Activated CD4-positive, alpha-beta T cell treated with anti-CD3 and anti-CD28 coated beads, Interleukin-2, amount 10 ng/mL, durations not matched to agents 24 days and 14 days (primary cell): ENCODE measurements at places on chromosomes 12 and 14.
A peak's percentile ranks its signal among the peaks of the same experiment; 100 is the strongest.

DNA sequence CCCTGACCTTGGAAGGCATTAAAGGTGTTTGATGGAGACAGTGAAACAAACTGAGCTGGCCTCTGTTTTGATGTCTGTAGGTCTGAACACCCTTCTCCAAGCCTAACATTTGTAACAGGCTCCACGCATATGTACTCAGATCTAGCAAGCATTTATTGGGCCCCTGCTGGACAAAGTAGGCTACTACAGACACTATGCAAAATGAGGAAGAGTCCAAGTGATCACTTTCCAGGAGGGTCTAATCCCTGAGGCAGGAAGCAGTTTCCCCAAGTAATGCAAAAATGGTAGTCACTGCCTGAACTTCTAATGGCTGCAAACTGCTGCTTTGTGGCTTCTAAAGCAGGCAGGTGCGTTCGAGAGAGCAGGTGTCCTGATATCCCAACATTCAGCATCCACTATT, 405.8 kb downstream of the MED13L start:
- no peak for DNase-seq

DNA sequence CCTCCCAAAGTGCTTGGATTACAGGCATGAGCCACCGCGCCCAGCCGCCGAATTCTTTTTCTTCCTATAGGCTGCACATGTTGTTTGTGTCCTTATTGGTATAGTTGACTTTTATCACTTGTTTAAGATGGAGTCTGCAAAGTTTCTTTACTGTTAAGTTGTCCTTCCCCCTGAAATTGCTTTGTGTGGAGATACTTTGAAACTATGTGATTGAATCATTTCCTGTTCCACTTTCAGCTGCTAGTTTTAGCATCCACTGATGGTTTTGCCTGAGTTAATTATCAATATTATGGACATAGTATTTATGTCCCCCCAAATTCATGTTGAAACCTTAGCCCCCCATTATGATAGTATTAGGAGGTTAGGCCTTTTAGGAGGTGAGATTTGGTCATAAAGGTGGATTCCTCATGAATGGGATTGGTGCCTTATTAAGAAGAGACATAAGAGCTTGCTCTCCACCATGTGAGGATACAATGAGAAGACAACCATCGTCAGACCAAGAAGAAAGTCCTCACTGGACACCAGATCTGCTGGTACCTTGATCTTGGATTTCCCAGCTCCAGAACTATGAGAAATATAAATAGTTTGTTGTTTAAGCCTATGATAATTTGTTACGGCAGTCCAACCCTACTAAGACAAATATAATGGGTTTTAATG, 34.9 kb downstream of the PPHLN1 start:
- no peak for DNase-seq

DNA sequence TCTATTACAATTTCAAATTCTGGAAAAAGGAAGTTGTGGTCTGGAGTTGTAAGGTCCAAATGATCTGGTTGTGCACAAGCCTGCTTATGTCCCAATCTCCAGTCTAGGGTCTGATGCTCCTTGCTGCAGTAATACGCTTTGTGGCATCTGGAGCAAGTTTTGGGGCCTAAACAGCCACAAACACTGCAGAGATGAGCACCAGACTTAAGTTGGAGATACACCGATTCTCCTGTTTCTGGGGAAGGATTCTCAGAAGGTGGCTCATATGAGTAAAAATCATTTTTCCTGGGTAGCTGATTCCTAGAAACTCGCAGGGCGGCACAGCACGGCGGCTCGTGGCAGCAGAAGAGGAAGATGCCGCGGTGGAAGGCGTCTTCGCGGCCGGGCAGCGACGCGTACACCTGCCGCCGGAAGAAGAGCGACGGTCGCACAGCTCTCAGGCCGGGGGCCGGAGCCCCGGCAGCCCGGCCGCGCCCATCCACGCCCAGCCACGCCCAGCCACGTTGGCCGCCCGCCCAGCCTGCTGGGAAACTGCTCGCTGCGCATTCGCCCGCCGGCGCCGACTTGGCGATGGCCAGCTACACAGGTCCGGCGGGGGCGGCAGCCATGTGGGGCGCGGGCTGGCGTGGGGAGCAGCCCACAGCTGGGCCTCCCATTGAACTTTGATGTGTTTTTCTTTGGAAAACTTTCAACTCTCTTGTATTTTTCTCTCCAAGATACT, 129.0 kb downstream of the ASCL4 start:
- peak; percentile 87 for DNase-seq

DNA sequence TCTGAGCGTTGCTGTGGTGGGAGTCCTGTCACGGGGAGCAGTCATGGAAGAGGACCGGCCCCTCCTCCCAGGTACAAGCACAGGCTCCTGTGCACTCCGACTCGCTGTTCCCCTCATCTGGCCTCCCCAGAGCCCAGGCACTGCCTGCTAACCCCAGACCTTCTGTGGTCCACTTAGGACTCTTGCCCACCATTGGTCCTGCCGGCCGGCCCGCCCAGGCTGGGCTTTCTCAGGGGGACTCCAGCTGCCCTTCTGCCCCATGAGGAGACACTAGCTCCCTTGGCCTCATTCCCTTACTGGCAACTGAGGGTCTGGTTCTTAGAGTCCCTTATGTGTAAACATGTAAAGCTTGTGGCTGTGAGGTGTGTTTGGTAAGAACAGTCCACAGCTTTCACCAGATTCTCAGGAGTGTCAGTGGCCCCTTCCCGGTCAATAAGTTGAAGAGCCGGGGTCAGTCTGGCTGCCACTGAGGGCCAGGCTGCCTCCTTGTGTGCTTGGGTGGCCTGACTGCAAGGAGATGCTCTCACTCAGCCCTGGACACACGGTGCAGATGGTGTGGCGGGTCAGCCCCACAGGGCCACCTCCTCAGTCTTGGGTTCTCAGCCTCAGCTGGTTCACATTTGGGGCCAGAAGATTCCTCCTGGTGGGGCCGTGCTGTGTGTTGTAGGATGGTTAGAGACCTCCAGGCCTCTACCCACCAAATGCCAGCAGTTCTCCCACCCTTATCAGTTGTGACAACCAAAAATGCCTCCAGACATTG, 43.6 kb downstream of the DDX51 start:
- DNase-seq, result no peak

DNA sequence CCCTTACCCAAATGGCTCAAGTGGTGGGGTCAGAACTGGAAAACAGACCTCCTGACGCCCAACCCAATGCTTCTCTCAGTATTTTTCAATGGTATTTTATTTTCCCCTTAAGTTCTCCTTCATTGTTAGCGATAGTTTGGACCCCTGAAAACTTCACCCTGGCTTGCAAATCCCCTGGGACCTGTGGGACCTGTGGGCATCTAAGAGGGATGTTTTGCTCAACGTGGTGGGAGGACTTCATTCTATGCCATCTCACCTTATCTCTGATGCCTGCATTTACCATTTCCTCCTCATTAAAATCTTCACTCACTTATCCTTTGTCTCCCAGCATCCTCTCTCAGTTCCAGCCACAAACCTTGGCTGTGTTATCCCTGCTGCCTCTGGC, 59.4 kb upstream of the GZMB start:
- DNase-seq, result no peak

GRCh38 chr14:95504135-95505029, 12.1 kb downstream of the SYNE3 start:
- no peak for DNase-seq

DNA sequence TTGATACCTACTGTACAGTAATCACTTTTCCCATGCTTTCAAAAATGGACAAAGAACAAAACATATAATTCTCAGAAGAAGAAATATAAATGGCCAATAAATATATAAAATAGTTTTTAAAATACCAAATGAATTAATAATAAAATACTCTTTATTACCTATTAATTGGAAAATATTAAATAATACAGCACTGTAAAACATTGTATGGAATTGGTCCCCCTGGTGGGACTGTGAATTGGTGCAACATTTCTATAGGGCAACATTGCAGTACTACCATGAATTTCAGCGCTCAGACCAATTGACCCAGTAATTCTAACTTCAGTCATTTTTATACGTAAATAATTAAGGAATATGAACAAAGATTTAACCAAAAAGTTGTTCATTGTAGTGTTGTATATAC, 162.6 kb downstream of the PELI2 start:
- no peak for DNase-seq

- DNase-seq, result peak; percentile 82
Measured at GRCh38 chr12:26833743-26834490, 923 bp upstream of the ITPR2 start.

- peak; percentile 87 for DNase-seq
Measured at GRCh38 chr12:44812062-44812461, 64.1 kb downstream of the NELL2 start.

- DNase-seq, result no peak
Measured at GRCh38 chr14:21309238-21309636, 29.4 kb downstream of the RPGRIP1 start.

GRCh38 chr12:44509471-44509870, 366.6 kb downstream of the NELL2 start:
- DNase-seq, result no peak

- DNase-seq, result no peak
Measured at GRCh38 chr14:69471916-69472315, 12.6 kb upstream of the PLEKHD1 start.

- no peak for DNase-seq
Measured at GRCh38 chr12:66959276-66959675, 280.4 kb upstream of the GRIP1 start.
